Activated CD8-positive, alpha-beta memory T cell treated with anti-CD3 and anti-CD28 coated beads, Interleukin-2, amount 50 U/mL, for 4 hours (primary cell): ENCODE measurements at places on chromosomes 4 and X.

GRCh38 chr4:169238445-169238844 is 32.3 kb downstream of the SH3RF1 start:
- no peak for DNase-seq

- no peak for DNase-seq
Observed at GRCh38 chrX:64205441-64205734, at the start of gene AMER1. TSS of gene AMER1 (minus strand) at chrX:64205708. CDS start at chrX:64193286, 12,422 bp downstream.

DNA sequence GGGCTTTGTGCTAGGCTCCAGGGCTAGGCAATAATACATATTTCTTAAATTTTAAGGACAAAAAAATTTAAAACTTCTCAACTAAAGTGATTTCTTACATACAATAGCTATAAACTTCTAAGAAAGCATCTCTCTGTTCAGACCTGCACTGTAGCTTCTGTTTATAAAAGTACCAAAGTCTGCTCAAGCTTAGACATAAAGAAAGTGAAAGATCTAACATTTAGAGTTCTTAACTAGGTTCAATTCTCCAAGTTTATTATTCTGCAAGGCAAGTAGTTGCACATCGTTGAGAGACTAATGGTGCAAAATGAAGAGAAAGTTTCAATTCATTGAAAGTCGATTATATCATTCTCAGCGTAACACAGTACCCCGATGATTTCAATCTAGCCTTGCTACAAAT is 857.4 kb upstream of the HTR2C start:
- no peak for DNase-seq

GRCh38 chr4:41204400-41204978 is 9.9 kb downstream of the APBB2 start:
- no peak for DNase-seq

- no peak for DNase-seq
Observed at GRCh38 chr4:145788755-145789154, 108.8 kb downstream of the C4orf51 start.

- DNase-seq = peak; percentile 51
Observed at GRCh38 chrX:65706041-65706828, 38.8 kb downstream of the MSN start.

- no peak for DNase-seq
Observed at GRCh38 chrX:39163581-39164126, 362.4 kb downstream of the MID1IP1 start.

GRCh38 chrX:49704691-49705404 is 9.1 kb upstream of the PAGE1 start:
- no peak for DNase-seq

GRCh38 chr4:156390599-156391324 is 437.1 kb upstream of the CTSO start:
- no peak for DNase-seq

GRCh38 chr4:114911111-114911510 is 202.3 kb downstream of the NDST4 start:
- no peak for DNase-seq

GRCh38 chr4:24751926-24752539 is 43.3 kb upstream of the SOD3 start:
- no peak for DNase-seq

DNA sequence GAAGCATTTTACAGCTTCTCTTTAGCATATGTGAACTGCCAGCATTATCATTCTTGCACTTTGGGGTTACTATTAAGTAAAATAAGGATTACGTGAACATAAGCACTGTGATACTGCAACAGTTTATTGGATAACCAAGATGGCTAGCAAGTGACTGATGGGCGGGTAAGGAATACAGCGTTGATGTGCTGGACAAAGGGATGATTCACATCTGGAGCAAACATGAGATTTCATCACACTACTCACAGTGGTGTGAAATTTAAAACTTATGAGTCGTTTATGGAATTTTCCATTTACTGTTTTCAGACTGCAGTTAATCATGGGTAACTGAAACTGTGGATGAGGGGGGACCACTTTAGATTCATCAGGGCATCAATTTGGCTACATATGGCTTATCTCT is 16.0 kb downstream of the NBDY start:
- no peak for DNase-seq

- DNase-seq = no peak
Observed at GRCh38 chrX:134761788-134762187, 103.5 kb upstream of the PLAC1 start.

- no peak for DNase-seq
Observed at GRCh38 chr4:1212546-1213335, 36.2 kb downstream of the CTBP1 start.

- no peak for DNase-seq
Observed at GRCh38 chr4:14022456-14022855, 394.9 kb upstream of the BOD1L1 start.

DNA sequence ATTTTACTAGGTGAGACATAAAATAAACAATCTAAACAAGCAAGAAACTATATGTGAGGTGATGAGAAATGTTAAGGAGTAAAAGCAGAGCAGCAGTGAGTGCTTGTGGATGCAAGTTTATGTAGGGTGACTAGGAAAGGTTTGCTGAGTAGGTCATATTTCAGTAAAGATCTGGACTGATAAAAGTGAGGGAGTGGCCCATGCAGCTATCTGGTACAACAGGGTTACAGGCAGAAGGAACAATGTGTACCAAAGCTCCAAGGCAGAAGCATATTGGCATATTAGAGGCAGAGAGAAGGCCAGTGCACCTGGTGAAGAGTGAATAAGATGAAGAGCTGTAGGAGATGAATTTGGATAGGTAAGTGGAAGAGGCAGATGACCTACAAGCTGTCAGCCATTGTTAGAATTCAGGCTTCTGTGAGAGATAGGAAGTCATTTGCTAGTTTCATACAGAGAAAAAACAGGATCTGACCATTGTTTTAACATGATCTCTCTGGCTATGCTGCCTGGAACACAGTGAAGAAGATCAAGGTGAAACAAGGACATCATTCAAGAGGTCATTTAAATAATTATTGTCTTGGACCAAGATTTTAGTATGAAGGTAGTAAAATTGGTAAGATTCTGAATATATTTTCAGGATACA is 274.6 kb downstream of the ANKRD50 start:
- no peak for DNase-seq

DNA sequence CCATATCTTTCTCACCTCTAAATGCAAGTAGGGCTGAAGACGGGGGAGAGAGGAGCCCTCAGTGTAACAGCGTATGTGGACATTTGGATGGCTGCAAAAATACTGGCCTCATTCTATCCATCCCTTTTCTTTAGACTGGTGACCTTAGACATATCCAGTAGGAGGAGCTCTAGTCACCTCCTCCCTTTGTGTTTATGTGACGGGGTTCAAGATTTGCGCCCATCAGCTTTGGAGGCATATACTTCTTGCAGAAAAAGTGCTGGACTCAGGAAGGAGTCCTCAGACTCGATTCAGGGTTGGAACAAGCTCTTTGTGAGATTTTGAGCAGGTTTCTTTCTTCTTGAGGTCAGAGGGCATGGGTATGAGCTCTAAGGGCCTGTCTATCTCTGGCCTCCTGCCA is 86.2 kb downstream of the MAMLD1 start:
- no peak for DNase-seq

DNA sequence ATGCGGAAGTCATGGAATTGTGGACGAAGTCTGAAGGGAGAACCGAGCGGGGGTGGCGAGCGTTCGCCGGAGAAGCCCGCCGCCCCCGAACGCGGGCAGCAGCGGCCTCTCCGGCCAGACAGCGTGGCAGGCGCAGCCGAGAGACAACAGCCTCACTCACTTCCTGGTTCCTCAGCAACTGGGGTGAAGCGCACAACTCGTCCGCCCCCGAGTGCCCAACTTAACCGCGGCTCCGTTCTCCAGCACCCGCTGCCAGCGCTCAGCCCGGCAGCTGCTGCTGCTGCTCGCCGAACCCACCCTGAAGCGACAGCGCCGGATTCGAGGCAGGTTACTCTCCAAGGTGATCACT is 68.0 kb downstream of the NOCT start:
- DNase-seq = peak; percentile 65

- no peak for DNase-seq
Observed at GRCh38 chr4:144579411-144580030, 66.4 kb upstream of the HHIP start.

- no peak for DNase-seq
Observed at GRCh38 chr4:184318852-184319251, 101.2 kb upstream of the ENPP6 start.
